NCI-H510A treated with DMSO at 0.1 percent for 48 hours (cell line): ENCODE measurements at places on chromosomes 7 and 10.

DNA sequence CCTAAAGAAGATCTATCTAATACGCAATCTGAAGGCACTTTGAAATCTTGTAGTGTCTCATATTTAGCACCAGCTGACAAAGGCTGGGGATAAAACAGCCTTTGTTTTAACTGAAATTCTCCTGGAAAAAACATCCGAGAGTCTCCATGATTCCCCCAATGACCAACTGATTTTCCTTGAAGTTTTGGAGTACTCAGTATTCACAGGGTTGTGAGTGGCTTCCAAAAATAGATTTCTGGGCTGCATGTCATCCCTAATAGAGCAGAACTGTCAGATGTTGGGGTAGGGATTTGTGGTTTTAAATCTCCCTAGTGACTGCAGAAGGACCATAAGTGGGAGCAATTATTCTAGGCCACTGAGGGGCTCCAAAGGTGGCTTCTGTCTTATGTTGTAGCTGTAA is 206.4 kb downstream of the TAX1BP1 start:
- DNase-seq = no peak

- DNase-seq = no peak
Observed at GRCh38 chr7:36942541-36942940, 218.2 kb upstream of the AOAH start.

DNA sequence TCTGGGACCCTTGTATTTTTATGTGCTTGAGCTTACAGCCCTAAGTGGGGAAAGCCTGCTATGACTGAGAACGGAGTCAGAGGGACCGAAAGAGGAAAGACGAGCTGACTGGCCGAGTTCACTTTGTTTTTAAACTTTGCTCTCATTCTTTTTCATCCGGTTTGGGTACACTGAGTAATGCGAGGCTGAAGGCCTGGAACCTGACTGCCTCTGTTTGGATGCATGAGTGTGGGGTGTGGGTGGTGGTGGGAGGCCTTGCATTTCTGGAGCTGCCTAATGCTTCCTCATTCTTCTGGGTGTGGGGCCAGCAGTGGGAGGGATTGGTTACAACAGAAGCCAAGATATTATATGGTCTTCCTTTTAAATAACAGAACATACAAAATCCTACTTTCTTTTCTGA is 155.5 kb downstream of the BUB3 start:
- no peak for DNase-seq

DNA sequence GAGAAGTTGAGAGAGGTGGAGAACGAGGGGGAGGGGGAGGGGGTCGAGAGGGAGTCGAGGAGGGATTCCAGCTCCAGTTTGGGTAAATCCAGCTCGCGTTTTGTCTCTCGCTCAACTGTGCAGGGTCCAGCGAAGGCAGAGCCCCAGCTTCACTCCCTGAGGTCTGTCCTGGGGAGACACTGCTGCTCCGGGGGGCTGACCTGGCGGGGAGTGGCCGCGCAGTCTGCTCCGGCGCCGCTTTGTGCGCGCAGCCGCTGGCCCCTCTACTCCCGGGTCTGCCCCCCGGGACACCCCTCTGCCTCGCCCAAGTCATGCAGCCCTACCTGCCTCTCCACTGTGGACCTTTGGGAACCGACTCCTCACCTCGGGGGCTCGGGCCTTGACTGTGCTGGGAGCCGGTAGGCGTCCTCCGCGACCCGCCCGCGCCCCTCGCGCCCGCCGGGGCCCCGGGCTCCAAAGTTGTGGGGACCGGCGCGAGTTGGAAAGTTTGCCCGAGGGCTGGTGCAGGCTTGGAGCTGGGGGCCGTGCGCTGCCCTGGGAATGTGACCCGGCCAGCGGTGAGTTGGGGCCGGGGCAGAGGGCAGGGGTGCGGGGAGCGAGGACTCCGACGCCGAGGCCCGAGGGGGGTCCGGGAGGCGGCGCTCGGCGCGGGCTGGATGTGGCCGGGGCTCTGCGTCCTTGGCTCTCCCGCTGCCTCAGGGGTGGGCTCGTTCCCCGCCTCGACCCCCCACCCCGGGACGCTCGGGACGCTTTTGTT is at the start of gene TET1:
Gene TET1, plus strand, starts transcription at position 152 of the 757 bp plus-strand sequence. CDS start 12,002 bp downstream, outside the sequence.
- peak; percentile 81 for DNase-seq

GRCh38 chr10:71125749-71126107 is 86.6 kb upstream of the UNC5B start:
- no peak for DNase-seq

DNA sequence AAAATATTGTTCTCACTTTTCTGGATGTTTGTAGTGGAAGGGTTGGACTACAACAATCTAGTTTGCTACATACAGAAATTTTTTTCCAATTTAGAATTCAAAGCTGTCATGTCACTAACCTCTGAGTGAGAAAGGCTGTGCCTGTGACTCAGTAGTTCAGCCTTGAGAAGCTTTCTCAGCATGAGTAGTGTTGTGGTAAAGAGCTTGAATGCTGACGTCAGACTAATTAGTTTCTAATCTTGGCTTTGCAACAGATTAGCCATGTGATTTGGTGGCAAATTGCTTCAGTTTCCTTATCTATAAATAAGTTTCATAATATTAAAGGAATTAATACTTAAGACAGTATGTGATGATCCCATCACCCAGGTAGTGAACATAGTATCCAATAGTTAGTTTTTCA is 83.8 kb downstream of the ABCA13 start:
- DNase-seq = no peak

DNA sequence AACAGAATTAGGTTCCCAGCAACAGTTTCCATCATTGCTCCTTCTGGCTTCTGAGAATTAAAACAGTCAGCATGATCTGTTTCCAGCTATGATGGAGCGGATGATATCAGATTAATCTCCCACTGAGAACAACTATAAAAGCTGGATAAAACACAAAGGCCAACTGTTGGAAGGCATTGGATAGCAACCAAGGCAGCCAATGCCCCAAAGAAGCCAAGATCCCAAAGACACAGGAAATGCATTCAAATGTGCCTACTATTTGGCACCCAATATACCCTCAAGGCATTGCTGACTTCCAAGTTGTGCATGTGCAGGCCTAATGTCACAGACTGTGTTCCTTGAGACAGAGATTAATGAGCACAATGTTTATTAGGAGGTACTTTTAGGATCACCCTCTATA is 259.3 kb downstream of the ARHGAP12 start:
- DNase-seq = no peak

- DNase-seq = no peak
Observed at GRCh38 chr7:77409739-77410547, 6.2 kb downstream of the GSAP start.

DNA sequence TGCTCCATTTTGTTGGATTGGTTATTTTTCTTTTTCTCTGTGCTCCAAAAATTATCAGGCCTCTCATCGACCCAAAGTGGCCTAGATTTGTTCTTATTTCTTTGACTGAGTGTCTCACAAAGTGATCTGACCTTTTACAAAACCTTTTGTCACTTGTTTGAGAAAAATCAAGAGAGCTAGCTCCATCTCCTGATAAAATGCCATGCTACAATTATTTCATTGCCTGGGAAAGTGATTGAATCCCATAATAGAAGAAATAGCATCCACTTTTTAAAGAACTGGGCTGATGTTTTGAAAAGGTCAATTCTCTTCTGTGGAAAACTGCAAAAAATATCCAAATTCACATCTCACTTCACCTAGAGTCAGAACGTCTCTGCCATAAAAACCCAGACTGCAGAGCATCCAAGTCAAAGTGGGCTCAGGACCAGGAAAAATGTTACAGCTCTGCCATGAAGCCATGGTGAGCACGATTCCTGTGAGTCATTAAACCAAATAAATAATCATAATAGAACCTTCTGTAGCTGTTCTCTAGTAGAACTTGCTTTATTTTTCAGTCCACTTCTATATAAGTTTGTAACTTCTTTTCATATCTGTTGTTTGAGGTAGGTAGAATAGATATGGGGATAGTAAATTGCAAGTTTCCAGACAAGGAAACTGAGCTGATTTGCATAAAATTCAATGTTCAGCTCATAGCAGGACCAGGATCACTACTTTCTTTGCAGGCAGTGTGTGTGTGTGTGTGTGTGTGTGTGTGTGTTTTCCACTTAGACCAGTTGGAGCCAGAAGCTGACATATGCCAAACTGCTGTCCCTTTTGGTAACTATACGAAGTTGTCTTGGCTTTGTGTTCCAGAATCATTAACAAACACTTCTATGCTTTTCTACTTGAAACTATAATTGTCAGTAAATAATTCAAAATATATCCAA is 632.5 kb upstream of the ANKRD30A start:
- DNase-seq = no peak

DNA sequence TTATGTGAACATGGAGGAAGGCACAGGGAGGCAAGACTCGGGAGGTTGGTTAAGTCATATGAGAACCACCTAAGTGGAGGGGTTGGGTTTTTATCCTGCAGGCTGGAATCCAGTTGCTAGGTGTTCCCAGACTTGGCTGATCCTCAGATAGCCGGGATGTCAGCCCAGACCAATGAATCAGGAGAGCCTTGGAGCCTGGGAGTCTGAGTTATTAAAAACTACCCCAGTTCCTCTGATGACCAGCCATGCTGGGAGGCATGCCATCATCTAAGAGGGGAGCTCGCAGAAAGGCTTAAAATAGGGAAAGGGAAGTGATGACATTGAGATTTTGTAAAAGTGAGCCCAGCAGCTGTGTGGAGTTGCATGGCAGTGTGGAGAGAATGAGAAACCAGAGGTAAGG is 238.1 kb downstream of the ZNF248 start:
- DNase-seq = no peak

- DNase-seq = no peak
Observed at GRCh38 chr10:99339077-99339476, 9.9 kb downstream of the CNNM1 start.

GRCh38 chr7:45026984-45027773 is 27.2 kb downstream of the CCM2 start:
- DNase-seq = no peak

GRCh38 chr10:92478536-92478935 is 95.4 kb downstream of the IDE start:
- no peak for DNase-seq

GRCh38 chr7:73707045-73707631 is 12.3 kb downstream of the STX1A start:
- peak; percentile 86 for DNase-seq

GRCh38 chr10:35913628-35914027 is 271.5 kb upstream of the FZD8 start:
- DNase-seq = no peak

DNA sequence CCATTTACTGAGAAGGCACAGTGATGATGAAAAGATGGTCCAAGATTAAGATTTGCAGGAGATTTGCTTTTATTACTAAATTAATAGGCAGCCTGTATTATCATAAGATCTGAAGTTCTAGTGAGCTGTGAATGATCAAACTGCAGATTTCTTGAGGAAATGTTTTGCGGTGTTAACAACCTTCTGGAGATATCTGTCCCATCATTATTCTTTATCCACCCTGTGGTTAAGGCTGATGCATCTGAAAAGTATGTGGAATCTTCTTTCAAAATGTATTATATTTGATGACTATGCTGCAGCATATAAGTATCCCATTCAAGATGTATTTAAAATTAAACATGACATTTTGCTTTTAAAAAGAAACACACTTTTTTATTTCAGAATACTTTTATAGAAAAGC is 150.3 kb downstream of the POLR1F start:
- DNase-seq = no peak

GRCh38 chr7:50957431-50957830 is 174.7 kb upstream of the GRB10 start:
- peak; percentile 75 for DNase-seq

- no peak for DNase-seq
Observed at GRCh38 chr7:15016766-15017165, 114.2 kb upstream of the DGKB start.

GRCh38 chr7:25951414-25952260 is 200.4 kb upstream of the NFE2L3 start:
- DNase-seq = peak; percentile 97

DNA sequence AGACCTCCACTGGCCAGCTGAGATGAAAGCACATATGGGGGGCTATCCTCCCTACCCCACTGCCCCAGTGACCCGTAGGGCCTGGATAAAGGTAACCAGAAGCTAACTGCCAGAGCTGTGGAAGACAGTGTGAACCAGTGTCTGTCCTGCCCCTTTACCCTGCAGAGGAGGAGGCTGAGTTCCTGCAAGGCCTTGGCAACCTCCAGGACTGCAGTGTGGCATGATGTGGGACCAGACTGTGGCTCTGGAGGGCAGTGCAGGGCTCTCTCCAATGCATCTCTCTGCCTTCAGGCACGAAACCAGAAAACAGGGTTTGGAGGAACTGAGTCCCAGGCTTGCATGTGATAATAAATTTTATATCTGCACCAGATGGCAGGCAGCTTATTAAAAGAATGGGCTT is 93.1 kb downstream of the EPC1 start:
- no peak for DNase-seq

GRCh38 chr10:46018453-46019176 is 11.8 kb downstream of the NCOA4 start:
- DNase-seq = no peak

DNA sequence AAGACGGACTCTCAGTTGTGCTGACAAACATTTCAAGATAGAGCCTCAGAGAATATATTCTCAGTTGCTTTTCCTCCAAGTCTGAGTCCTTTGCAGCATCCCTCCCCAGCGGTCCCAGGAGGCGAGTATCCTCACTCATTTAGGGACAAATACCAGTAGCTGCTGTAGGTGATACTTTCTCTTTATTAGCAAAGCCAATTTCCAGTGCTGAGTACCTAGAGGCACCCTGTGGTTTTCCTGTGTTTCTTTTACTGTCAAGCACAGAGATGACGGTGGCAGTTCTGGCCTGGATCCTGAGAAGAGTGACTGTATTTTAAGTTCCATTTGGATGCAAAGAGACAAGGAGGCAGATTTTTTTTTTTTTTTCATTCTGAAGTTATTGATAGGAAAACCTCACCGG is 1058.4 kb downstream of the SORCS3 start:
- no peak for DNase-seq

GRCh38 chr7:47610506-47611044 is 28.7 kb upstream of the TNS3 start:
- no peak for DNase-seq
